ENCODE measurements at places on chromosomes 6 and 20.

GRCh38 chr6:65786815-65787214 is 79.8 kb upstream of the EYS start:
- no peak for DNase-seq

DNA sequence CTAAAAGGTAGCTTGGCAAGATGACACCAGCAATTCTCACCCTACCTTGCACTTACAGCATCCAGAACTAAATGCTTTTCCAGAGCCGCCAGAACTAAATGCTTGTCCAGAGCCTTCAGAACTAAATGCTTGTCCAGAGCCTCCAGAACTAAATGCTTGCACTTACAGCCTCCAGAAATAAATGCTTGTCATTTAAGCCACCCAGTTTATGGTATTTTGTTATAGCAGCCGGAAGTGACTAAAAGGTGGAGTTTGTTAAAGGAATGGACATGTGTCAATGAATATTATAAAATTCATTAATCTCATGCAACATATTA is 133.5 kb downstream of the GPX5 start:
- no peak for DNase-seq

DNA sequence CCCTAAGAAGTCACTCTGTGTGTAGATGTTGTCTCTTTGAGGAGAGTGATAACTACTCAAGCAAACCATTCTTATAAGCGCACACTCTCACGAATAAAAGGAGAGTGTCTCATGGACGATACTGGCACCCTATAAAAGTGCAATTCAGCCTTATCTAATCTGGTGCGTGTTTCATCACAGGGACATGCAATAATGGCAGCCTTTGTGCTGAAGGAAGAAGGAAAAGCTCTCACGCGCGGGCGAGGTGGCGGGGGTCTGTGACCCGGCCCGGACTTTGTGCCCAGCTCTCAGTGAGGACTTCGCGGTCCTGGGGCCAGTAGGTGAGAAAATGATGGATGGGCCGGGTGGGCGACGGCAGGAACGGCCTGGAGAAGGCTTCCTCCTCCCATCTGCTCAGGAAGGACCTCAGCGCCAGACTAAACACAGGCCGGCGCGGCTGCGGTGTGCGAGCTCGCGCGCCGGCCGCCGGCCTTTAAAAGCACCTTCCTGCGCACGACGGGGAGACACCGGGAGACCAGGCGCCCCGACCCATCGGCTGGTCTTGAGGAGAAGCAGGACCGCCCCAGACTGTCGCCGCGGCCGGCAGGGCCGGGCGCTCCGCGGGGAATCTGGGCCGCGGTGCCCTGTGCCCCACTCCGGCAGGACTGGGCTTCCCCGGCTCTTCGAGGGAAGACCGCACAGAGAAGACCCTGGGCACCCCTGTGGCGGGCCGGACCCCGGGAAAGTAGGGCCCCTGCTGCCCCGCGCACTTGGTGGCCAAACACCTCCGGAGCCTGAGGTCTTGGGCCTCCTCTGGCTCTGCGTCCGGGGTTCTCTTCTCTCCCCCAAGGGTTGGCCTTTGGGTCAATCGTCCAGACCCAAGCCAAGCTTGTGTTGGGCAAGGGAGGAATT is 8.3 kb upstream of the FOXC1 start:
- DNase-seq, result no peak

DNA sequence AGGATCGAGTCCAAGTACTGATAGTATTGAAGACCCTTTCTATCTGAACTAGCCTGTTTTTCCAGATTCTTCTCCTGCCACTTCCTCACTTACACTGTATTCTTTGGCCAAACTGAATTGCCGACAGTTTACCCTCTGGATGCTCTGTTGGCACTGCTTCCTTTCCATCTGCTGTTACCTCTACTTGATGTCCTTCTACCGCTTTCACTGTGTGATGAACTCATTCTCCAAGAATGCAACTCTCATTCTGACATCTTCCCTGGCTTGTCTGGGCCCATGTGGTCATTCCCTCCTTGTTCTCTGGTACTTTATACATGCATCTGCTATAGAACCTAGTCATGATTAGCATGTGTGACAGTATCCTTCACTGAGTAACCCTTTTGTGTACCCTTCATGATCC is 16.3 kb downstream of the RPRD1B start:
- DNase-seq, result no peak

GRCh38 chr6:40419946-40420728 is 167.0 kb downstream of the LRFN2 start:
- DNase-seq, result no peak

DNA sequence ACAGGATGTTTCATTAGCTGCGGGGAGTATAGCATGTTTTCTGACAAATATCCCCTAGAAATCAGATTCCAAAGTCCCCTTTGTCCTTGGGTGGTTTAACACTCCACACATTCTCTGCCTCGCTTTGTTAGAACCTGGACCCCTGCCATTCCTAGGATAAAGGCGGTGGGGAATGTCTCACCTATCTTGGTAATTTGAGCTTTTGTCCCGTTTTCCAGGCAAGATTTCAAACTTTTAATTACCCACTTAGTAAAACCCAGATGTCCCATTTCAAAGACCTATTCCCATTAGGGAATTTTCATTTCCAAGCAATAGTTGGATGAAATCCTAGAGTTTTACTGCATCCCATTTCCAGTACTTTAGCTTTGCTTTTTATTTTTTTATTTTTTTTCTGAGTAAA is 501.0 kb upstream of the MAP3K7 start:
- no peak for DNase-seq

DNA sequence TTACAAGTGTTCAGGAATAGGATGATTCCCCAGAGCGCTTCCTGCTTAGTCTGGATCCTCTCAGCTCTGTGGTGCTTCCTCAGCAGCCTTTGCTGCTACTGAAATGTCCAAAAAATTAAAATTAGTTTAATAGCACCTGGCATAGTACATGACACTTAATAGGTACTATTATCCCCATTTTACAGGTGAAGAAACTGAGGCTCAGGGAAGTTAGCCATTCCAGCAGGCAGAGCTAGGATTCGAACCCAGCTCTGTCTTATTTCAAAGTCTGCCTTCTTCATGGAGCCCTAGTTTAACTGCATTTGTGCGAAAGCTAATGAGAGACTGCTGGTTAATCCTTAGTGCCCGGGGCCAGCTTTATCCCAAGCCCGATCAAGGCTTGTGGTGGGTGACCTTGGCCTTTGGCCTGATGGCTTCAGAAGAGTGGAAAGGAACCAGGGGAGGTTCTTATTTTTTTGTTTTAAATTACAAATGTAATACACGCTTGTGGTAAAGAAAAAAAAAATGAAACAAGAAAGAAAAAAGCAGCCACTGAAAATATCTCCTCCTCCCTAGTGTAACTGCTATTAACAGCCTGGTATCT is 30.1 kb downstream of the TOX2 start:
- DNase-seq, result no peak
